GM19239 (cell line): ENCODE measurements at places on chromosomes 7 and 10.

GRCh38 chr7:158056761-158057160 lies 530.9 kb downstream of the PTPRN2 start:
- DNase-seq, result no peak

- DNase-seq, result no peak
Observed at GRCh38 chr7:137366995-137367394, 23.5 kb upstream of the PTN start.

- DNase-seq, result no peak
Observed at GRCh38 chr10:113970641-113971040, 73.0 kb upstream of the ADRB1 start.

DNA sequence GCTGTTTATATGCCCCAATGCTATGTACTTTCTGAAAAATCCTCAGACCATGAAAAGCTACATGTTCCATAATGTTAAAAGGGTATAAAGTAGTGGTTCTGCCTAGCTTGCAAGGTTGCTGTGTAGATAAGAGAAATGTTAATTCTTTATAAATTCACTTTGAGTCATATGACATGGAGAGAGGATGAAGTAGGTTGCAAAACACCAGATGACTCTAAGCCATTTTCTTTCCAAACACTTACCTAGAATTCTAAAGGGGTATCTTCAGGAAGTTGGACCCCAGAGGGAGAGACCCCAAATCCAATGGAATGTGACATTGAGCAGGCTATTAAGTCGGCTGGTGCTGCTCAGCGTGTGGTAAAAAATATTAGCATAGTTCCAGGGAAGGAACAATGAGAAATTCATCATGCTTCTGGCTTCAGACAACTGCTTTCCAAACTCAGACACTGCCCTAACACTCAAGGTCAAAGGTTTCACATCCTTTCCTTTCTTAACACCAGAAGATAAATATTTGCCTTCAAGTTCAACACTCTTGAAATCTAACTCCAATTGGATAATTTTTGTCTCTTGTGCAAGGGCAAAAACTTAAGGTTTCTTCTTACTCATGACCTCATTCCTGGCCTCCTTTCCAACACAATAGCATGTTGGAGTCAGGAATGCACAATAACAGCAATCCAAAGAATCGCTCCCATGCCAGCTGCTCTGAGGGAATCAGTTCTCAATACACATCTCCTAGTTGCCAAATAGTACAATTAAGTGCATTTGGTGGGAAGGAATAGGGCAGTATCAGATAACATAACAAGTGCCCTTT lies 100.7 kb upstream of the AFAP1L2 start:
- no peak for DNase-seq

GRCh38 chr10:14180911-14181566 lies 149.7 kb downstream of the FRMD4A start:
- no peak for DNase-seq

DNA sequence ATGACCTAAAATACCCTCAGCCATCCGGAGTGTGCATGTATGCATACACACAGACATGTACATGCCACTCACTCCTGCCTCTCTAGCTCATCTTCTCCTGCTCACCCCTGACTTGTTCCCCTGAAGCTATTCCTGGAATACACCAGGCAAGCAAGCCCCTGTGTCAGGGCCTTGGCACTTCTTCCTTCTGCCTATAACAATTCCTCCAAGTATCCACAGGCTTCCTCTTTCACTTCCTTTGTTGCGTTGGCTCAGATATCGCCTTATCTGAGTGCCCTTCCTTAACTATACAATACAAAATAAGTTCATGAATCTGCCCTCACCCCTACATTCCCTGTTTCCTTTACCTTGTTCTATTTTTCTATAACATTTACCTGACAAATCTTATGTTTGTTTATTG lies 88.8 kb downstream of the NOD1 start:
- DNase-seq, result no peak

- no peak for DNase-seq
Observed at GRCh38 chr7:124857672-124858235, 71.9 kb downstream of the POT1 start.

DNA sequence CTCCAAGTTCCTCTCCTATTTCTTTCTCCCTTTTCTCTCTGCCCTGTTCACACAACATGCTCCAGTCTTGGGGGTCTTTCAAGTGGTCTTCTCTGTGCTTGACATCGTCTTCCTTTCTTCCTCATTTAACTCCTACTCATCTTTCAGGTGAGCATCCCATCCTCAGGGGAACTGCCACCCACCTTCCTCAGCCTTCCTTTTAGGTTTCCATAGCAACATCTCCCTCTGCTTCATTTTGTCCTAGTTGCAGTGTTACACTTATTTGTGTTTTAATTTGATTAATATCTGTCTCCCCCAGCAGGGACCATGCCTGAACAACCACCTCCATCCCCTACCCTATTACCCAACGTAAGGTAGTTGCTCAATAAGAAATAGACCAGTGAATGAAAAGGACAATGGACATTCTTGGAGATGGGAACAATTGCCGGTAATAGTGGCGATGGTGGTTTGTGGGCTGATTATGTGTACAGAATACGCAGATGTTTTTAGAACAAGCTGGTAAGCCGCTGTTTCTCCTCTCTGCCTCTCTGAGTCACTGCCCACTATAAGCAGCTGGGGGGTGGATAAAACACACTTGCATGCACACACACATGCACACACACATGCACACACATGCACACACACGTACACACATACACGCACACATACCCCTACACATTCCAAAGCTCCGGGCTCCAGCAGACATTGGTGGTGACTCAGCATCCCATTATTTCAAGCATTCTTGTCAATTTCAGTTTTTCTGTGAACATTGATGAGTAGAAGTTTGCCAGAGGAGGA lies 251.6 kb downstream of the GATA3 start:
- DNase-seq, result no peak
